Hypothalamus (tissue), 51 donors: ENCODE measurements at places on chromosomes 1 and 21.

DNA sequence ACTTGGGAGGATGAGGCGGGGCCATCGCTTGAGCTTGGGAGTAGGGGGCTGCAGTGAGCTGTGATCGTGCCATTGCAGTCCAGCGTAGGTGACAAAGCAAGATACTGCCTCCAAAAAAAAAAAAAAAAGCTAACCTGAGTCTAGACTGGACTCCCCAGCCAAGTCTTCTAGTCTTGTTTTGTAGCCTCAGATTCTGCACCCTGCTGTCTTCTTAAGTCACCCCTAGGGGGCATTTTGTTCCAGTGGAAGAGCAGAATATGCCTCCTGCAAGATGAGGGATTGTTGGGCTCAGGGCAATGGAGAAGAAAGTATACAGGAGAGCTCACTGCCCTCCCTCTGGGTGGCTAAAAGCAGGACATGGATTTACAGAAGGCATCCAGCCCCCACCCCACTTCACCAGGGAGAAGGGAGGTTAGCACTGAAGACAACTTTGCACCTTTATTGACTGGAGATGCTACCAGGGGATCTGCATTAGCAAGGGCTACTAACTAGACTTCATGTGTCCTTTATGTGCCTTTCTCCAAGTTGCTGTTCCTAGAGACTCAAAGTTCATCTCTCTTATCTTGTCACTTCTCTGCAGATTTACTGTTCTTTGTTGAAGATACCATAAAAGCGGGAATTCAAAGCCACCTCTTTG lies 15.3 kb upstream of the RNF187 start:
- DNase-seq: no peak

GRCh38 chr1:84253891-84254290 lies 47.6 kb upstream of the SAMD13 start:
- DNase-seq: peak; percentile 57

DNA sequence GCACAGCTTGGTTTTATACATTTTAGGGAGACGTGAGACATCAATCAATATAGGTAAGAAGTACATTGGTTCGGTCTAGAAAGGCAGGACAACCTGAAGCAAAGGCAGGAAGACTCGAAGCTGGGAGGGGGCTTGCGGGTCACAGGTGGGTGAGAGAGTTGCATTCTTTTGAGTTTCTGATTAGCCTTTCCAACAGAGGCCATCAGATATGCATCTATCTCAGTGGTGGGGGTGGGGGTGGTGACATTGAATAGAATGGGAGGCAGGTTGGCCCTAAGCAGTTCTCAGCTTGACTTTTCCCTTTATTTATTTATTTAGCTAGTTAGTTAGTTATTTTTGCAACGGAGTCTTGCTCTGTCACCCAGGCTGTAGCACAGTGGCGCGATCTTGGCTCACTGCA lies 85.6 kb downstream of the WDR4 start:
- no peak for DNase-seq

DNA sequence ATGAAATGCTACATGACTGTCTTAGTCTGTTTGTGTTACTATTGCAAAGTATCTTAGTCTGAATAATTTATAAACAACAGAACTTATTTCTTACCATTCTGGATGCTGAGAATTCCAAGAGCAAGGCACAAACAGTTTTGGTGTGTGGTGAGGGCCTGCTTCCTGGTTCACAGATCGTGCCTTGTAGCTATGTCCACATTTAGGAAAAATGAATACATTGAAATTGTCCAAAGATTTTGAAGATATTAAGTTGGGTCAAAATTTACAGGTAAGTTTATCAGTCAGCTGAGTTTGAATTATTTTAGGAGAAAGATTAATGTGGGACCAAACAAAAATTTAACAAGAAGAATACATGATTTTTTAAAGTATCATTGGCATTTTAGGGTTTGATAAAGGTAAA lies 293.5 kb downstream of the LTN1 start:
- no peak for DNase-seq

- no peak for DNase-seq
These were observed 153.3 kb upstream of the LYPLAL1 start for GRCh38 chr1:219020386-219020785.

DNA sequence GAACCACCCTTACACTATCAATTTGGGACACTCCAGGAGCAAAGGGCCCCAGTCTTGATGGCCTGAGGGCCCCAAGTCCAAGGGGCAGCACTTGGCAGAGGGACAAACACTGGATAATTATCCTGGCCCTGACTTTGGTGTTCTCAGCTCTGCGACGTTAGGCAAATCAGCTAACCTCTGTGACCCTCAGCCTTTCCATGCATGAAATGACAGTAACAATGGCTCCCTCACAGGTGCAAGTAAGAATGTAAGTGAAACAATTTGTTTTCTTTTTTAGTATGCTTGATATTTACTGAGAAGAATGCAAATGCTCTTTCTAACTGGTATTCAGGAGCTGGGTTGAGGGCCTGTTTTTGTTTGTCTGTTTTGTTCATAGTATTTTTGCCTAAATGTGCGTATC lies 61.6 kb upstream of the PRDX6 start:
- DNase-seq: no peak

DNA sequence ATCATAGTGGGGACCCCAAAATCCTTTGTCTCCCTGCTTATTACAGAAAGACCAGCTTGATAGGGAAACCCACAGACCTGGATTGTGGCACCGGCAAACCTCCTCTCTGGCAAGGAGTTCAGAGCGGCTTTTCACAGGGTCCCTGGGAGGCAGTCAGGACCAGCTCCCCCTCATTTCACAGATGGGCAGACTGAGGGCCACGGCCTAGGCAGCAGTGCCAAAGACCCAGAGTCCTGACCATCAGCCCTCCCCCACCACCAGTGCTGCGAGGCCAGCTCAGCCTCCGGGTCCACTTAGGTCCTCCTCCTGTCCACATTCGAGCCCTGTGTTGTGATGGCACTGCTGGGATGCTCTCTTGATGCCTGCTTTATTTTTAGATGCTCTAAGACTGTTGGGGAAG lies 57.2 kb downstream of the CAMK2N1 start:
- no peak for DNase-seq

GRCh38 chr1:23592209-23592892 lies 33.0 kb upstream of the ID3 start:
- DNase-seq: no peak

GRCh38 chr1:154546264-154547063 lies 12.0 kb downstream of the UBE2Q1 start:
- DNase-seq: peak; percentile 50

DNA sequence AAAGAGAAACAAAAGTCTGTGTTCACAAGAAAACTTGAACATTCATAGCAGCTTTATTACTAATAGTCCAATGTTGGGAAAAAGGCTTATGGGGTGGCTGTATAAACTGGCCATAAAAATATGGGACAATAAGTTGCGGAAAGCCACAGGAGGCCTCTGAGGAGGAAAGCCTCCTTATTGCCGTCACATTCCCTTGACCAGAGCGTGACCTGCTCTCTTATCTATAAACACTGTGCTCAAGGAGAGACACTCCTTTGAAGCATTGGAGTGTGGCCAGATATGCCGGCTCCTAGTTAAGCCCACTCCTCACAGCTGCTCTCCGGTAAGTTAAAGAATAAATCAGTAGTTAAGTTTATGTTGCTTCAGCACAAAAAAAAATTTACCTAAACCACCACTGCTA lies 19.7 kb downstream of the OR6Y1 start:
- DNase-seq: no peak

DNA sequence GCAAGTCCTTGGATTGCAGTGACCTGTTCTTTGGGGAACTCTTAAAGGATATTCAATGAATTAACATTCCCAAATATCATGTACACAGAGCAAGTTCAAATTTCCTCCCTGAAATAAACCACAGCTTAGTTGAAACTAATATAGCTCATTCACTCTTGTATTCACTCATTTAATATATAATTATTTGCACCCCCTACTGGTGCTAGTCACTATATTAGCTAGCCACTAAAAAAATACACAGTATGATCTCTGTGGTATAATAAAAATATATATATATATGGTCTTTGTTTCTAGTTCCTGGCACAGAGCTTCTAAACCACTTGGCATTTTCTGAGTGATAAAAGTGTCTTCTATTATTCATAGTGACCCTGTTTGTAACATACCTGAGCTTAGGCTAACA lies 177.3 kb upstream of the LYPLAL1 start:
- no peak for DNase-seq

DNA sequence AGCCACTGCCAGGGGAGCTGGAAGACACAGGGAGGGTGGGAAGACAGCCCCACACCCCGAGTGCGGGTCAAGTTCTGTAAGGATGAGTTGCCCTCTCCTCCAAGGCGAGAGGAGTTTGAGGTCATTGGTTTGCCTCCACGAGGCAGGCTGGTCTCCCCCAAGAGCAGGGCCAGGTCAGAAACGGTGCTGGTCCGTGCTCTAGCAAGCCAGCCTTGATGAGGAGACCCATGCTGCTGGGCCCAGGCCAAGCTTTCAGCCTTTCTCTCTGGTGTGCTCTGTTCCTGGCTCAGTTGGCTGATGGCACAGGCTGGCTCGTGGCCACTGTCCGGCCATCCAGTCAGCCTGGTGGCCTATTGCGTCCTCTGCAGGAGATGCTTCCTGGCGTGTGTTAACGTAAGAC lies 12.0 kb upstream of the PCBP3 start:
- no peak for DNase-seq

GRCh38 chr1:207331354-207332313 lies 10.2 kb downstream of the CD55 start:
- DNase-seq: no peak

DNA sequence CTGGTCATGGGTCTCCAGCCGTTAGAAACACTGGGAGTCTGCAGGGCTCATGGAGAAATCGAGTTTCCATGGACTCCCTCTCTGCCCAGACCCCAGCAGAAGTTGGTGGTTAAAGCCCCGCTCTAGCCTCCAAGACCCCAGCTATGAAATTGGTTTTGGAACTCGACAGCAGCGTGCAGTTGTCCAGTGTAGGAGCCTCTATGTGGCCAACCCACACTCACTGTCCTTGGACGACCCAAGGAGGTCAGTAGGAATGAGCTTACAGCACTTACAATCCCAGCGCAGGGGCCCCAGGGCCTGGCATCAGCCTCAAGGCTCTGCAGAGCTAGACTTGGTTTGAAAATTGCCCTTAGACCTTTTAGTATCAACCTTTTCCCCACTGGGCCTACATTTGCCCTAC lies 3.2 kb upstream of the PRDM16 start:
- no peak for DNase-seq

DNA sequence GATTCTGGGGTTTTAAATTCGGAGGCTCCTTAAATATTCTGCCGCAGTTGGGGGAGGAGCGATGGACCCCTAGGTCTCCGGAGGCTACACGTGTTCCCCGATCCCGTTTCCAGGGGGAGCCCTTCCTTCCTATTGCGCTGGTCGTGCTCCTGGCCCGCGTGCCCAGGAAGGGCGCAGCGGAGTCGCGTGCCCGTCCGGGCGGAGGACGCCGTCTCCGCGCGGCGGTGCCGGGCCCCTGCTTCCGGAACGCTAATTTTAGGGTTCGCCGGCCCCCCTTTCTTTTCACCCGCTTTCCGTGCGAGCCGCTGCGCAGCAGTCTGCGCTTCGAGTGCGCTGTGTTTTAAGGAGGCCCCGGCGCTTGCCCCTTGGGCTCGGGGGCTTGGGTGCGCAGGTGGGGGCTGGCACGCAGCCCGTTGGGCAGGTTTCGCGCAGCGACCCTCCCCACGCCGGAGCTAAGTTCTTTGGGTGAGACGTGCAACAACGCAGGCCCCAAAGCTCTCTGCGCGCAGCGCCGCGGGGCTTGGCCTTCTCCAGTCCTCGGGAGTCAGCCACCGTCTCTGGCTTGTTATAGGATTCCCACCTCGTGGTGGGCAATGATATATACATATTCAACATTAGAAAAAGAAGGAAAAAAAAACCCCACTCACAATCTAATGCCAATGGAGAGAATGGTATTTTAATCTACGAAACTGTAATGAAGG lies 43.5 kb upstream of the DNAJC6 start:
- DNase-seq: no peak

DNA sequence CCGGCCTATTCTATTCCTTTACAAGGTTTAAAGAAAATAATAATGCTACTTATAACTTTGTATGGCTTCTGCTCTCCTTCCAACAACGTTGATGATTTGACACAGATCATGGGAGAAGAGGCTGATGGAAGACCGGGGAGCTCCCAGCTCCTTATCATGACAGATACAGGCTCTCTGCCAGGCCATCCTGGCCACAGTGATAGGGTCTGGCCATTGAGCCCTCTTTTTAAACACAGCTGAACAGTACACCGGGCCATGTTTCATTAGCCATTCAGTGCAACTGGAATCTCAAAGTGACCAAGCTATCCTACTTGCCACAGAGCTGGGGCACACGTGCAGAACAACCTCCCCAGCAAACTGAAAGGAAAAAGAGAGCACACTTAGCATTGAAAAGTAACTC lies 34.9 kb downstream of the DNAJC11 start:
- DNase-seq: no peak

GRCh38 chr1:37759451-37759850 lies 5.5 kb downstream of the EPHA10 start:
- DNase-seq: no peak

- no peak for DNase-seq
These were observed 117.7 kb downstream of the SLC45A1 start for GRCh38 chr1:8435569-8436071.

- DNase-seq: no peak
These were observed 10.6 kb downstream of the OR2W3 start for GRCh38 chr1:247905910-247906503.

DNA sequence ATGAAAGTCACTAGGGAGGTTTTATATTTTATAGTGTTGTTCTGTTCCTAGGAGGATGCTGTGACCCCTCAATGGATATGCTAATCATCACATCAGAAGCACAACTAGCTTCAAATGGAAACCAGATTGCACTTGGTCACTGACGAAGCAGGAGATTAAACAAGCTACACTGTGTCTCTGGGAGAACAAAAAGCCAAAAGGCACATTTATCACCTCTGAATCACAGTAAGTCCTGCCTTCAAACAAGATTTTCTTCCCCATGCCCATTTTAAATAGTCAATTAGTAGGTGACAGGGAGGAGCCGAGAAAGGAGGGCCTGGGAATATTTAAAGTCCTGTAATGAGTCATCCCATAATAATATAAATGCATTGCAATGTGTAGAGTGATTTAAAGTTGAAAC lies 38.1 kb downstream of the RGS2 start:
- DNase-seq: no peak

DNA sequence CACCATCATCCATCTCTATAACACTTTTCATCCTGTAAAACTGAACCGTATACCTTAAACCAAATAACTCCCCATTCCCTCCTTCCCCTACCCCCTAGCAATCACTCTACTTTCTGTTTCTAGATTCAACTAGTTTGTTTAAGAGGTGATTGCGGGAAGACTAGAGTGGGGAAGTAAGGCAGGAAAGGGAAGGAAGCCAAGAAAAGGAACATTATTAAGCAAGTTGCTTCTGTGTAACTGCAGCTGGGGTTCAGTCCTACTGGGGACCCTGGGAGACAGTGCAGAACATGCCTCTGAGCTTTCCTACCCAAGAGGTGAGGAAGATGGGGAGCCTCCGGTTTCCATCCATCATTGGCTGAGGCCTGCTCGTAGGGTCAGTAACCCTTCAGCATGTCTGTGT lies 28.9 kb upstream of the H3-3A start:
- DNase-seq: no peak

- no peak for DNase-seq
These were observed 3.5 kb downstream of the KLHL12 start for GRCh38 chr1:202923533-202923932.

- peak; percentile 21 for DNase-seq
These were observed 27.9 kb downstream of the RGS5 start for GRCh38 chr1:163174524-163175437.
